ENCODE measurements at places on chromosomes 6 and 20.

GRCh38 chr6:168261234-168261633 lies 58.3 kb downstream of the DACT2 start:
- DNase-seq = no peak

DNA sequence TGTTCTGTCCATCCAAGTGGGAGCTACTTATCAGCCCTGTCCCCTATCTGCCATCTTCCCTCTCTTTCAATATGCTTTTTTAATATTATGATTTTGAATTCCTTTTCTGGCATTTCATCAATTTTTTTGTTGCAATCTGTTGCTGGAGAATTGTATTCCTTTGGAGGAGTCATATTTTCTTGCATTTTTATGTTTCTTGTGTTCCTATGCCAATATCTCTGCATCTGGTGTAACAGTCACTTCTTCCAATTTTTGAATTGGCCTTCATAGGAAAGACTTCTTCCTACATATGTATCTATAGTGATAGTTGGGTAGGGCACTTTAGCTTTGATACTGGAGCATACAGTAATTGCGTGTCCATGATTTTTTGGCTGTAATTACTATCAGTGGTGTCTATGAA lies 70.1 kb downstream of the ZC2HC1B start:
- DNase-seq = no peak

- DNase-seq = no peak
Observed at GRCh38 chr6:126091466-126091865, 105.1 kb downstream of the TRMT11 start.

GRCh38 chr6:40931931-40932330 lies 107.1 kb downstream of the UNC5CL start:
- DNase-seq = peak; percentile 31

- DNase-seq = peak; percentile 41
Observed at GRCh38 chr6:19444481-19444880, 392.7 kb upstream of the ID4 start.

DNA sequence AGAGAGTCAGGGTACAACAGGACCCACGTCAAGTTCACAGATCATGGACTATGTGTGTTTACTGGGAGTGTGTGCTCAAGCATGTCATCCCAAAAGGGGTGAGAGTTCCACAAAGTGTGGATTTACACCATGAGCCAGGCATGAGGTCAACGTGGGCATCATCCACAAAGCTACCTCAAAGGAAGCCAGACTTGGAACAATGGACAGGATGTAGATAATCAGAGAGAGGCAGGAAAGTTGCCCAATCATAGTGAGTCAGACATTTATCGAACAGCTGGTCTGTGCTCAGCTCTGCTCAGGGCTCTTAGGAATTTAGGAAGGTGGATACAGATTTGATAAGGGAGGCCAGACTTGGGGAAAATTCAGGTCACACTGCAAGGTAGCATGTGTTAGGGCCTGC lies 317.2 kb upstream of the CDYL start:
- peak; percentile 94 for DNase-seq

DNA sequence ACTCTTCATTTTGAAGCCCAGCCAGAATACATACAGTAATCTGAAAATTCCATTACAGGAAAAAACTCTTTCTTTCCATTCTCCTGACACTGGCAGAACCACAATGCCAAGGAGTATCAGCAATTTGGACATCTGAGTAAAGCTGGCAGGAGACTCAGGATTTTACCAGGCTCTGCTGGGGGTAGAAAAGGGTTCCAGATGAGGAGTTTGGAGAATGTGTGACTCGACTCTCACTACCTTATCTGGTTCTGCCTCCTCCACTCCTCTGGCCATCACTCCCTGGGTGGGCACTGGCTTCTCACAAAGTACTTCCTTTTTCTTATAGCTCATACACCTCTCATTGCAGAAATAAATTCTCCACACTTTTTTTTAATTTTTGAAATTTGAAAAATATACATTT lies 10.6 kb upstream of the WFDC8 start:
- no peak for DNase-seq

- DNase-seq = peak; percentile 76
Observed at GRCh38 chr6:79436241-79436640, 101.0 kb downstream of the LCA5 start.

- DNase-seq = peak; percentile 46
Observed at GRCh38 chr6:113347436-113347835, 509.7 kb upstream of the MARCKS start.

- DNase-seq = no peak
Observed at GRCh38 chr20:60250251-60250650, 292.0 kb downstream of the CDH26 start.

DNA sequence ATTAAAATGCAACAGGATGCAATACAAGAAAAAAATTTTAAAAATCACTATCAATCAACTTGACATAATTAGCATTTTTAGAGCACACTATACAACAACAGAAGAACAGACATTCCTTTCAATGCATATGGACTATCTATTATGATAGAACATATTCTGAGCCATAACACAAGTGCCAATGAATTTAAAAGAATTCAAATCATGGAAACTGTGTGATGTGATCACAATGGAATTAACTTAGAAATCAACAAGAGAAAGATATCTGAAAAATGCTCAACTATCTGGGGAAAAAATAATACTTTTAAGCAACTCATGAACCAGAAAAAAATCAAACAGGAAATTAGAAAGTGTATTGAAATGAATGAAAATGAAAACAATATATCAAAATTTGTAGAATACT lies 106.3 kb downstream of the ADTRP start:
- no peak for DNase-seq

DNA sequence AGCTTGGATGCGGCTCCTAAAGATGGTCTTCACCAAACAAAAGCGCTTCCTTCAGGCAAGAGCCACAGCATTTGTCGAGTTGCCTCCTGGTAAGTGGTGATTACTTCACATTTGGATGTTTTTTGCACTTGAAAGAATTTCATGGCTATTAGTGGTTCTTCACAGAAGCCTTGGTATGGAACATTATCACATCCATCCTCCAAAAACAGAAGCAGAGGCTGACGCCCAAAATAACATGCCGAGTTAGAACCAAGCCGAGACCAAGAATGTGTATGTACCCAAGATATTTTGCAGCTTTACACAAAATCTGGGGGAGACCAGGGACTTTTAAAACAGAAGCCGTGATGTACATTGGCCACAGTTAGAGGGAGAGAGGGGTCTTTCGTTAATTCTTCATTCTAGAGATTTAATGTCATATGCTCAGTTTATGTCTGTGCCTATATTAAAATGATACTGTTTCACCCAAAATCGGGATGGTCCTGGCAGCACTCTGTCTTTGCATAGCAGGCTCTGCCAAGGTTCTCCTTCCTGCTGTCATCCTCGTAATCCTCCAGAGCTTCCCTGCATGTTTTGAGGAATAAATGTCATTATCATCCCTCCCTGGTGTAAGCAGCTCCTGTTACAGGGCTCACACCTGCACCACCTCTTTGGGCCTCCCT lies 109.3 kb downstream of the TMEM242 start:
- no peak for DNase-seq

DNA sequence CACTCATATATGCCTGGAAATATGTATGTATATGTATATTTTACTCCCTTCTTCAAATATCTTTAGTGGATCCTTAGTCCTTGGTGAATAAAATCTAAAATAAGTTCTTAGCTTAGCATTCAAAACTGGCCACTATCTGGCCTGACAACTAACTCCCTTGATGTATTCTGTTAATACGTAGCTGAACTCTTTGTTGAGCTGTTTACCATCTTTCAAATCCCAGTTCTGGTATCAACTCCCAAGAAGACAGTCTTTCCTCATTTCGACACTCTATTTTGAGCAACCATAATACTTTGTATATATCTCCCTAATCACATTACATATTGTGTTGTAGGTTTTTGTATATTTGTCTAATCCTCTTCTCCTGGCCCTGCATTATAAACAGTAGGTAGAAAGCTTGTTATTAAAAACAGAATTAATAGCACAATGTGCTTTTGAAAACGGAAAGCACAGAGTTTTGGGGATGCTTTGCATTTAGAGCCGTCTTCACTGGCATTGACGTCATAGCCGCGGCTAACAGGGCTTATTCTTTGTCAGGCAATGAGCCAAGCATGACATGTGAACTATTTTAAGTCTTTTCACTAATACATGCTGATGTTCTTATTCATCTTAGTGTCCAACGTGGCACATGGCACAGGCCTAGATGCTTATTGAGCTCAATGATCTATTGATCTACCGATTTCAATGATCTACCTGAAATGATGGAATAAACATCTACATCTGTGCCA lies 47.2 kb upstream of the CCN2 start:
- peak; percentile 80 for DNase-seq

DNA sequence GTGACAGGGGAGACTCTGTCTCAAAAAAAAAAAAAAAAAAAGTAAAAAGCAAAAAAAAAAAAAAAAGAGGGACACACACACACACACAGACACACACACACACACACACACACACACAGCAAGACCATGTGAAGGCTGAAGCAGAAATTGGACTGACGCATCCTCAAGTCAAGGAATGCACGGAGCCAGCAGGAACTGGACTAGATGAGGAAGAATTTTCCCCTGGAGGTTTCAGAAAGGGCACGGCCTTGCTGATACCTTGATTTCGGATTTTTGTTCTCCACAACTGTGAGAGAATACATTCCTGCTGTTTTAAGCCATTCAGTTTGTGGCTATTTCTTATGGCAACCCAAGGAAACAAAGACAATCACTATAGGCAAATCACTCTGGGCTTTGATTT lies 176.9 kb upstream of the SALL4 start:
- DNase-seq = no peak

- DNase-seq = no peak
Observed at GRCh38 chr20:21241406-21241805, 61.7 kb upstream of the XRN2 start.

DNA sequence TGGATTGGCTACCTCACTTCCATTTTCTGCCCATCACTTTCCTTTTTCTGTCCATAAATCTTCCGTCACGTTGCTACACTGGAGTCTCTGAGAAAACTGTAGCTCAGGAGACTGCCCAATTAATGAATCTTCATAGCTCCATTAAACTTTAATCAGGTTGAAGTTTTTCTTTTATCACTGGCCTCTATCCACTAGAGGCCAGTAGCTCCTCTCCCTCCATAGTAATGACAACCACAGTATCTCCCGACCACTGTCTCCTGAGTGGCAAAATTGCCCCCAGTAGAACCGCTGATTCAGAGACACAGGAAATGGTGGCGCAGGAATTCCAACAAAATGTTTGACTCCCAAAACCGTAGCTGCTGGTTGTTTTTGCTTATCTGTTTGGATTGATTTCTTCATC lies 18.4 kb upstream of the DOK5 start:
- no peak for DNase-seq

GRCh38 chr6:147207837-147208754 lies 3.9 kb downstream of the STXBP5 start:
- no peak for DNase-seq

DNA sequence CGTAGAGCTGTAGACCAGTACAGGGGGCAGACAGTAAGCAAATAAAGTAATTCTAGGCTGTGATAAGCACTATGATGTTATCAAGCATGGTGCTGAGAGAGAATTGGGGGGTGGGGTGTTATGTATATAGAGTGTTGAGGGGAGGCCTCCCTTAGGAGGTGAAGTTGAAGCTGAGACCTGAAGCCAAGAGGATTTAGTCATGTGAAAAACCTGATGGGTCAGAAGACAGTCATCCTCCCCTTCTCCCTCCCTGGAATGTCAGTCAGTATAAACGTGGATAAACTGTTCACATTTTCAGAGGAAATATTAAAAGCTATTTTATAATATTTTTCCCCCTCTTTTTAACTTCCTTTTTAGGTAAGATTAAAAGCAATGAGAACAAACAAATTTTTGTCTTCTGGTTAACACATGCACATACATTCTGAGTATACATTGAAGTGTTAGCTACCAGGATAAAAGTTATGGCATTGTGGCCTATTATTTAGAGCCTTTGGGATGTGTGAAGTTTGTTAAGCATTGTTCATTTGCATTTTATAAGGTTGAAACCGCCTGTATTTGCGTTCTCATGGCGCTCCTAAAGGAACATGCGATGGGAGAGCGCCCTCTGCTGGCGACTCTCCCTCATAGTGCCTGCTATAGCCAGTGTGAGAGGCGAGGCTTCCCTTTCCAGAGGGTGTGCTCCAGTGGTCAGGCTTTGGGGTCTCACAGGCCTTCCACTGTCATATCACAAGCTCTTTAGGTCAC lies 35.4 kb upstream of the MAPK13 start:
- peak; percentile 82 for DNase-seq

DNA sequence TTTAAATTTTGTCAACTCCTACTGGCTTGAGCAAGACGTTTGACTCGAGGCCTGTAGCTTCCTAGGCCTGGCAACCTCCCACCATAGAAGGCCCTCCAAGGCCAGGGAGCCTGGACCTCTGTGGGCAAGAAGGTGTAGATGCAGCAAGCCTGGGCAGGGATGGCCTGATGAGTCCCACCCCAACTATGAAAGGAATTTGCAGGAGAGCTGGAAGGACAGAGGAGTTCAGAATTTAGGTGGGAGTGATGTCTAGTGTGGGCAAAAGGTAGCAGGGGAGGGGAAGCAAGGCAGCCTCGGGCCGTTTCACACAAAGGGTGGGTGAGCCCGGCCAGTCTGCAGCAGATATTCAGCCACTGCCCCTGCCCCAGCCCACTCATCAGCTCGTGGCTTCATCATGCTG lies 245.2 kb downstream of the CDH26 start:
- no peak for DNase-seq

- DNase-seq = no peak
Observed at GRCh38 chr20:8216375-8217200, 84.5 kb downstream of the PLCB1 start.

GRCh38 chr6:77466451-77467437 lies 3.5 kb upstream of the HTR1B start:
- no peak for DNase-seq

GRCh38 chr20:53002786-53003185 lies 30.6 kb downstream of the TSHZ2 start:
- no peak for DNase-seq

DNA sequence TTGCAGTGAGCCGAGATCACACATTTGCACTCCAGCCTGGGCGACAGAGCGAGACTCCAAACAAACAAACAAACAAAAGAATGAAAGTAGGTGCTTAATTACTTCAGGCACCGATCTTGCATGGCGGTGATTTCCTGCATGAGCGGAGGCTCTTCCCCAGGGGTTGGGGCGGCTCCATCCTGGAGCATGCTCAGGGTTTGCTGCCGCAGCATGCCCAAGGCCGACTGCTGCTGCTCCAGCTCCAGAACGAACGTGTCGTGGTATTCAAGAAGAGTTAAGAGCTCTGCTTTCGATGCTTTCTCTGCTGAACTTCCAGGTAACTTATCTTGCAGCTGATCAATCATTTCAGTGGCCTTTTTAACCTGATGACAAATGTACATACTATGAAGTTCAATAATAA lies 313.8 kb downstream of the SYNE1 start:
- DNase-seq = no peak

All from fibroblast of pulmonary artery (primary cell).